ENCODE measurements at places on chromosomes 7 and 10.

GRCh38 chr7:29337546-29338116 lies 143.1 kb downstream of the CHN2 start:
- no peak for DNase-seq

DNA sequence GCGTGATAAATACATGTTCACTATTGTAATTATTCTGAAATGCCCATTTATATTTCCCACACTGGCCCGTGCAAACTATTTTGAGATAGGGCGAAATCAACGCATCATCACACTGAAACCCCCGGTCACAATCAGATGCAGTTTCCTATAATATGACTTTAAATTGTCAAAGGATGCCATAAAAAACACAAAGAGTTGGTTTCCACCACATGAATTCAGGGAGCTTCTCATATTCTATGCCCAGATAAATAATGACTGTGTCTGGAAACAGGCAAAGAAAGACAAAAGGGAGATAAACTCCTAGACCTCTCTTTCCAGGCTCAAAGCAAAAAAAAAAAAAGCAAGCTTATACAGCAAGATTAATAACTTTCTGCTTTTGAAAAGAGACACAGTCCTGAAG lies 375.8 kb upstream of the AKR1E2 start:
- DNase-seq = no peak

GRCh38 chr10:7715515-7715914 lies 12.4 kb downstream of the ITIH2 start:
- no peak for DNase-seq

GRCh38 chr10:30839652-30840051 lies 192.0 kb downstream of the ZNF438 start:
- no peak for DNase-seq

GRCh38 chr10:78953113-78953798 lies 115.5 kb upstream of the ZMIZ1 start:
- no peak for DNase-seq

GRCh38 chr7:27779873-27780272 lies 39.9 kb downstream of the TAX1BP1 start:
- DNase-seq = no peak
